ENCODE measurements at places on chromosomes 6 and 20.

GRCh38 chr6:41122918-41123317 lies 31.2 kb downstream of the TREML1 start:
- DNase-seq: no peak

- DNase-seq: no peak
These were observed 8.0 kb upstream of the RAET1E start for GRCh38 chr6:149905911-149906371.

- peak; percentile 99 for DNase-seq
These were observed 26.3 kb upstream of the TFAP2A start for GRCh38 chr6:10441004-10441654.

DNA sequence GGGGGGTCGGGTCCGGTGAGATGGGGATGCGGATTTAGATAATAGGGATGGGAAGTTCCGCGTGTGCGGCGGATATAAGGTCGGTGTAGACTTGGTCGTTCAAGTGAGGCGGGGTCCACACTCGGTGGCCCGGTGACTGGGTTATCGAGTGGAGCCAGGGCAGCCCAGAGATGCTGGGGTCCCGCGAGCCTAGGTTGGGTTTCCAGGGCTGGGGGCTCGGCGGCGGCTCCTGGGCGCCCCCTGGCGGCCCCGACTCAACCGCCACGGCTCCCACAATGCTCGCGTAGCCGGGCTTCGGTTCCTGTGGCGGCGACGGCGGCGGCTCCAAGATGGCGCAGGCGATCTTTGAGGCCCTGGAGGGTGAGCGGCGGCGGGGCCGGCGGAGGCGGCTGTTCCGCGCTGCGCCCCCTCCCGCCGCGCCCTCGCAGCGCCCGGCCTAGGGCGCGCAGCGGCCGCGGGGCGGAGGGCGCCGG lies at the start of gene ZNF341:
Gene ZNF341 (plus strand): TSS at position 304 of the 473 bp plus-strand sequence. CDS start 26 bp downstream, at position 330.
- peak; percentile 82 for DNase-seq

- no peak for DNase-seq
These were observed 99.1 kb upstream of the PRDM1 start for GRCh38 chr6:105986998-105987397.

DNA sequence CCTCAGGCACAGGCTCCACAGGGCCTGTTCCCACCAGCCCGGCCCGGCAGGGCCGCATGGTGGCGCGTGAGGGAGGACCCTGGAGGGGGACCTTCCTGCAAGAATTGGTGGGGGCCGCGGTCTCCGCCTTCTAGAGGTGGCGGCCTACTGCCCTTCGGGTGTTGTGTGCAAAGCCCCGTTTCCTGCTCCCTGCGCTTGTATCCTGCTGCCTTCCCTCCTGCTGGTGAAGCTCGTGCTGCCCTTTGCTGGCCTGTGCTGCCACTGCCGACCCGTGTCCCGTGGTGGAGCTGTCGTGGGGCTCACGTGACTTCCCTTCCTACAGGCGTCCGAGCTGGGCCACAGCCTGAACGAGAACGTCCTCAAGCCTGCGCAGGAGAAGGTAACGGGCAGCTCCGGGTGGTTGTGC lies 8.4 kb upstream of the COL20A1 start:
- no peak for DNase-seq

- no peak for DNase-seq
These were observed 32.4 kb upstream of the PBOV1 start for GRCh38 chr6:138250513-138251247.

DNA sequence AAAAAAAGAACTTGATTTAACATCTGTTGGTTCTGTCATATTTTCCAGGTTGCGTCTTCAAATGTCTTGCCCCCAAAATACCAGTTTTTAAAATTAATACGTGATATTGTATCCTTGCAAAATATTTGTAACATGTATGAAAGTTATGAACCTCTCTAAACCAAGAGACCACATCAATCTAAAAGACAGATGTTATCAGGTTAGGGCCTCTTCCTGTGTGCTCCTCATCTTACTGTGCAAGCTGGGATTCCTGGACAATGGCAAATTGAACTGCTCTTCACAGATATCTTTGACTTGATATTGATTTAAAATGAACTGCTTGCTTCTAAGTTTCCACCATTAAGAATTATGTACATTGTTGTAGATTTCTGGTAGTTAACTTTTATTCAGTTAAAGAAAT lies 9.6 kb downstream of the TMEM239 start:
- no peak for DNase-seq

GRCh38 chr6:127146932-127147331 lies 28.5 kb downstream of the RSPO3 start:
- DNase-seq: peak; percentile 74

DNA sequence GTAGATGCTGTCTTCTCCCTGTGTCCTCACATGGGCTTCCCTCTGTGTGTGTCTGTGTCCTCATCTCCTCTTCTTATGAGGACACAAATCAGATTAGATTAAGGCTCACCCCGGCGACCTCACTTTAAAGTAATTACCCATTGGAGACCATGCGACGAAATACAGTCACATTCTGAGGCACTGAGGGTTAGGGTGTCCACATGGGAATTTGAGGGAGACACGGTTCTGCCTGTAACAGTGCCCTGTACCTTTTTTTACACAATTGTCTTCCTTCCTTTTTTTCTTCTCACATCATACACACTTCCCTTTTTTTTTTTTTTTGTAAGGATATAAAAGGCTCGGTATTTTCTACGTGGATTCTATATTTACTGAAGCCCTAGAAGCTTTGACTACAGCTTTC lies 48.9 kb downstream of the DEK start:
- DNase-seq: no peak

- DNase-seq: no peak
These were observed 120.5 kb upstream of the TMEM170B start for GRCh38 chr6:11416936-11417576.

- no peak for DNase-seq
These were observed 524.6 kb upstream of the JARID2 start for GRCh38 chr6:14721103-14721758.

DNA sequence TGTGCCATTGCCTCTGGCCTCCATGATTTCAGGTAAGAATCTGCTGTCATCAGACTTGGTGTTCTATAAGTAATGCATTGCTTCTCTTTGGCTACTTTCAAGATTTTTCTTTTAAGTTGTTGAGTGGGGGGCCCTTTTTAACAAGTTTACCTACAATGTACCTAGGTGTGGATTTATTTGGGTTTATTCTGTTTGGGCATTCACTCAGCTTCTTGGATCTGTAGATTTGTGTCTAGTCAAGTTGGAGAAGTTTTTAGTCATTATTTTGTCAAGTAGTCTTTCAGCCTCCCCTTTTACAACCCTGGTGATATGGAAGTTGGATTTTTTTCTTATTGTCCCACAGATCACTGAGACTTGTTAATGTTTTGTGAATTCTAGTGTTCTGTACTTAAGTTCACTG lies 14.1 kb downstream of the ENPP5 start:
- no peak for DNase-seq

- DNase-seq: no peak
These were observed 405.9 kb upstream of the SULF2 start for GRCh38 chr20:48191200-48191599.

GRCh38 chr20:63811491-63811875 lies 19.6 kb downstream of the ZBTB46 start:
- no peak for DNase-seq

- DNase-seq: no peak
These were observed 411.7 kb upstream of the SOX4 start for GRCh38 chr6:21181866-21182265.

DNA sequence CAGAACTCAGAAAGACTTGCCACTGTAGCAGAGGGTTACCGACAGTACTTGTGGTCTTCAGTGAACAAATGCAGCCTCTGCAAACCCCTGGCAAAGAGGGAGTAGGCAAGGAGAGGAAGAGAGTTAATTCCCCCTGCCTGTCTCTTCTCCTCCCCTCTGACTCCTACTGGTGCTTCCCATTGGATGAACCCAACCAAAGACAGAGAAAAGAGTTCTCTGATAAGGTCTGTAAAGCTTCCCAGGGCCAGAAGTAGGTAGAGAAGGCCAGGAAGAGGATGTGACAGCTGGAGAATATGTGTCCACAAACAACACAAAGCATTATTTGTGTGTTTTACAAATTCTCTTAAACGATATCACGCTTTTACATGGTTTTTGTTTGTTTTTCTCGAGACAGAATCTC lies 72.8 kb upstream of the SHLD1 start:
- no peak for DNase-seq

GRCh38 chr20:50794181-50794845 lies 548 bp upstream of the BCAS4 start:
- no peak for DNase-seq

GRCh38 chr6:131982740-131983259 lies 31.6 kb upstream of the CCN2 start:
- DNase-seq: no peak

- no peak for DNase-seq
These were observed 370 bp downstream of the CDH22 start for GRCh38 chr20:46307999-46308257.

DNA sequence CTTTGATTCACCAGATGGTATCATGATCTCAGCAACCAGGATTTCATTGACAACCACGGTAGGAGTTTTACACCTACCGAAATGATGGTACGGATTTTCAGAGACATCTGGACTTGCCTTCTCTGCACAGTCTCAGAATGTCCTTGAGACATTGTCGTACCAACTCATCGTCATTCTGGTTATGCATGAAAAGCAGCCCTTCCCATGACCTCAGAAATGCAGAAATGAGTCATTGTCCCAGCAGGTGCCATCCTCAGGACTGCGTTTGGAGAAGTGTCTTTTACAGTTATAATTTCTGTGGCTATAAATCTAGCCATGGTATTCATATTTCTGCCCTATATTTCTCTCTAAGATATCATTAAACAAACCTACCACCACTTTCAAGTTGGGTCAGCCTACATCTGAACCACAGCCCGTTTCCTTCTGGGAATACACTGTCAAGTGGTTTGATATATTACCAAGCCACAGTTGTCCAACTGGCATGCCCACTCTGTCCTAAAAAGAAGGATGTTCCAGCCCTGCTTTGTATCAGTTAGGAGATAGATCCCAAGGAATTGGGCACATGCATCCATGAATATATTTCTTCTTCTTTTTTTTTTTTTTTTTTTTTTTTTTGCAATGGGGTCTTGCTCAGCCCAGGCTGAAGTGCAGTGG lies 7.5 kb upstream of the BFSP1 start:
- peak; percentile 75 for DNase-seq

DNA sequence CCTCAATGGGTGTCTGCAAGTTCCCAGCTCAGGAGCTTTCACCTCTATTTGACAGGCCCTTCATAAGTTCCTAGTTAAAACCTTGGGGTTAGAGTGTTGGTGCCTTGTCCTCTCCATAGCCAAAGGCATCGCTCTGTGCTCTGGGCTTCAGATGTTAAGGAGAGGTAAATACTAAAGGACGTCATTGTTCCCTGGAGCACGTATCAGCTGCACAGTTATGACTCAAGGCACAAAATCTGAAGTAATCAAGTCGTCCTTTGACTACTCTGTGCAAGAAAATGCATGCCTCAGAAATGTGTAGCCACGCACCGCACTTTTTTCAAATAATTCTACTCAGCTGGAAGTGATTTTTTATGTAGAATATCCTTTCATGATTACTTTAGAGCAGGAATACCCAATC lies 240.8 kb upstream of the QKI start:
- DNase-seq: no peak

DNA sequence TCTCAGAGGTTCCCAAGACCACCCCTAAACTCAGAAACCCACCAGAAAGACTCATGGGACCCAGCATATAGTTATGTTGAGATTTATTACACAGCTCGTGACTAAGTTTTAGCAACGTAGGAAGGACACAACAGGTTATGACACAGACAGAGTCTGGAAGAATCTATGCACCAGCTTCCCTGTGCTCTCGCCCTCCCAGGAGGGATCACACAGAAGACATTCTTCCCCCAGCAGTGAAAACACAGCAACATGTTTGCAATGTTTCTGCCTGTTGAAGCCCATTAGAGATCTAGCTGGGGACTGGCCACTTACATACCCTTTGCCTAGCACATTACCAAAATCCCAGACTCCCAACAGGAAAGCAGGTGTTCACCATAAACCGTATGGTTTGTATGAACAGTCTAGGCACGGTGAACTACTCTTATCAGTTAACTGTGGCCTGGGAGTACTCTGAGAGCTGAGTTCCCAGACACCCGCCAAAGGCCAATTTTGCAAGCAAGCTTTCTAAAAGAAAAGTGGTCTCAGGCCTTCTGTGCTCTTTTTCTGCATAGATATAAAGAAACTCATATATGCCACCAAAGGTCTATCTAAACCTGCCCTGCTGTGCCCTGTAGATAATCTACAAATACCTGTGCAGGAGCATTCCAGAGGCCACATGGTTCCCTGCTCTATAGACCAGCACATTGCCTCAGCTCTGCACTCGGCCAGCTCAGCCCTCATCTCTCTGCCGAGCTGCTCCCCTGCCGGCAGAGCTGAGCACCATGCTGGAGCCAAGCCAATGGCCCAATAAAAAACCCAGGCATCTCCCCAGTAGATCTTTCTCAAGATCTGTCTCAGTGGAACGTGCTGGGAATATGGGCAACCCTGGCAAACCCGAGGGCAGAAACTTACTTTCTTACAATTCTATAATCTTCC lies 69.6 kb upstream of the SMIM28 start:
- DNase-seq: no peak

GRCh38 chr20:38005903-38006302 lies 27.4 kb downstream of the TTI1 start:
- DNase-seq: no peak

DNA sequence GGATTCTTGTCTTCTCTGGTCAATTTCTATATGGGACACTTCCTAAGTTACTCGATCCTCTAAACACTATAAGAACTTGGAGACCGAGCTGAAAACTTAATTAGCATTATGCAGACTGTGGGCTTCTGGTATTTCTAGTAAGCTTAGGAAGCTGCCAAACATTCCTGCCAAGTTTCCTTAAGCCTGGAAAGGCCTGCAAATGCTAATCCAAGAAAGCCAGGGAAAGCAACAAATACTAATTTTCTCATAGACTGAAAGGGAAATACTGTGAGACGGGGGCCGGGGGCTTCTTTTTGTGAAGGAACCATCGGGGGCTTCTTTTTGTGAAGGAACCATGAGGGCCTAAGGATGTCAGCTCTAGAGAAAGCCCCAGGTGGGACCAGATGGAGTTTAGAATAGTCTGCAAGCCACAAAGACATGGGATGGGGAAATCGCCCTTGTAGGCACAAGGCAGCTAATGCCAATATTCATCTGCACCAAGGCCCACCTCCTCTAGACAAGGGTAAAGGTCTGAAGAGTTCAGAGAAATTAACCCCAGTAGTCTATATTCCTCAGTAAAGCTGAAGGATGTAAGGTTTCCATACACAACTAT lies 332.4 kb upstream of the PRDM1 start:
- no peak for DNase-seq

DNA sequence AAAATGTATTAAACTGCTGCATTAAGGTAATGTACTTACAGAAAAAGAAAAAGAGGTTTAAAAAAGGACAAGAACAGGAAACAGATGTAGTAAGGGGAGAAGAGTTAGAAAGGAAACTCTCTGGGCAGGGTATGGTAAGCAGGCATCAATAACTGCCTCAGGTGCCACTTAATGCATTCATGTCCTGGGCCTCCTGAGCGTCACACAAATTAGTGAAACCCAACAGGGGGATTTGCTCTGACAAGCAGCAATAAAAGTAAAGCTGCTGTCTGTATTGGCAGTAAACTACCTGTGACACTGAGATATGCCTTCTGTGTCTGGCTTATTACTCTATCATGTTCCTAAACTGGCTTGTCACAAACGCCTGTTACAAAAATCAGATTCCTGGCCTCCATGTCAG lies 1.5 kb upstream of the EFHC1 start:
- DNase-seq: no peak

GRCh38 chr20:574297-574942 lies 30.8 kb upstream of the CSNK2A1 start:
- DNase-seq: no peak

Data from Caki2 (cell line).